NCI-H2107 (cell line): ENCODE measurements at places on chromosomes 11 and 22.

GRCh38 chr22:48873191-48873520 is 954.5 kb downstream of the BRD1 start:
- DNase-seq = no peak

- no peak for DNase-seq
Observed at GRCh38 chr22:42427167-42427566, 5.0 kb downstream of the NFAM1 start.

DNA sequence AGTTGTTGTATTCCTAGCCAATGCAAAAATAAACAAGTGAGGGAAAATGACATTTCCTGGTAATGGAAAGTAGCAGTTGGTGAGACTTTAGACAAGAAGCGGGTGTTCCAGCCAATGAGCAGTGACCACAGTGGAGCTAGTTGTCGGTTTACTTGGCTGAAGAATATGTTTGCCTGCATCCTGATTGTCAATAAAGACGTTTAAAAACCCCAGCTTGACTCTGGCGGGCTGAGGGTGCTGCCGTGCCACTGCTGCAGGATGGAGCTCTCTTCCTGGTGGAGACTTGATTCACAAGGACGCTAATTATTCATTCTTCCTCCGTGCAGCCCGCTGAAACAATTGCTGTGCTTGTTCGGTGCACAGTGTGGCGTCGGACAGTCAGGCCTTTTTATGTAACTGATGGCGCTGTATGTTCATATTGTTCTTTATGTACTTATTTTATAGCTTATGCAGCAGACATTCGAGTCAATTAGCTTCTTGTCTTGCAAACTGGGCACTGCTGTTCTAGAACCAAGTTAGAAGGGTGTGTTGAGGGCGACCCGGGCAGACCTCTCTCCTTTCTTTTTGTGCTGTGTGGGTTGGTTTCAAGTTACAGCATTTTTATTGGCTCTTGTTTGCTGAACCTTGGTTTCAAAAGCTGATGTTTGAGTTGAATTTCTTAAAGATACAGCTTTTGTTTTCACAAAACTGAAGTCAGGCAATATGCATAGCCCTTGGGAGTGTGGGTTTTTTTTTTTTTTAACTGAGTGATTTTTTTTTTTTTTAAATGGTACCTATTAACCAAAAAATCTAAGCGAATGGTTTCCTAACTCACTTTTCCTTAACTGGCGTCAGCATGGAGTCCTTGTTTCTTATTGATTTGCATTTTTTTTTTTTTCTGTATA is 153.9 kb downstream of the TEAD1 start:
- peak; percentile 51 for DNase-seq

GRCh38 chr11:45852018-45852711 is 4.9 kb downstream of the CRY2 start:
- no peak for DNase-seq

GRCh38 chr22:32829451-32829851 is 27.9 kb downstream of the TIMP3 start:
- DNase-seq = no peak

DNA sequence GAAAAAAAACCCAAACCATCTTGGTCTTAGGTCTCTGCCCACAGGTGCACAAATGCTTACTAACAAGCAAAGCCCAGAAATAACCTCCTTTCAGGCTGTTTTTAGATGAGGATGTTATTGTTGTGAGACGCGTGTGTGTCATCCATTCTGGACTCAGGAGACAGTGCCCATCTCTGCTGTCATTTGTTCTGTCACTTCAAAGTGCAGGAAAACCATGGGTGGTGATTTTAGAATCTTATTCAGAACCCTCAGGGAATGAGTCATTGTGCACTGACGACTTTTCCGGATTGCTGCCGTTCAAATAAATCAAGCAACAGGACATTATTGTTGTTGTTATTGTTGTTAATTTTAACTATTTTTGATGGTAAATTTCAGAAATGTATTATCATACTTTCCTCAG is 110.3 kb downstream of the LRRC32 start:
- no peak for DNase-seq

- no peak for DNase-seq
Observed at GRCh38 chr11:119865661-119866156, 136.7 kb upstream of the NECTIN1 start.

DNA sequence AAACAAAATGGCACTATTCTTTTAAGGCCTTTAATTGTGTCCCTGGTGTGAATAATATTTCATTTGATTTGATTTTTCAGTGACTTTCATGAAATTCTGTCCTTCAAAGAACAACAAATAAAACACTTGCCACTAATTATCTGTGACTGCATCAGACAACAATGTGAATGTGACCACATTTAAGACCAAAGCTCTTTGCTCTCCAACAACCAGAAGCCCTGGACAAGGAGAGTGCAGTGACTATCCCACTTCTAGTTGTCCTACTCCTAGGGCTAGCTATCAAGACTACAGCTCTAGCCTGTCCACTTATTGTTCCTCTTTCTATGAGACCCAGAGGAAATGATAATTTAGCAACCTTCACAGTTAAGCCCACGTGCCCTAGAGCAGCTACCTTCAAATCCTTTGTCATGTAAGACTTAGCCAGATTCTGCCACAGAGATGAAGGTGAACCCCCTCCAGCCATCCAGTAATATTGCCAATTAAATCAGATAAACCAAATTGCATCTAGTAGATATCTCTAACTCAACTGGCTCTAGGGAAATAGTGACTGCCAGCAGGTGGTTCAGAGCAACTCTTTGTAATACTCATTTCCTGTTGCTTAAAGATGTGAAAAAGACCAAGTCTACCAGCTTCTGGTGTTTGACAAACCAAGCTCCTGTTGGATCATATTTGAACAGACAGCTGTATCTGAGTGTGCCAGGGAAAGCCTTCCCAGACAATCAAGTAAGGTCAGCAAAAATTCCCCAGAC is 142.6 kb upstream of the BLID start:
- DNase-seq = no peak

GRCh38 chr11:16809886-16810668 is 71.6 kb downstream of the C11orf58 start:
- DNase-seq = no peak

- DNase-seq = no peak
Observed at GRCh38 chr11:59783632-59784090, 26.9 kb downstream of the MRPL16 start.

DNA sequence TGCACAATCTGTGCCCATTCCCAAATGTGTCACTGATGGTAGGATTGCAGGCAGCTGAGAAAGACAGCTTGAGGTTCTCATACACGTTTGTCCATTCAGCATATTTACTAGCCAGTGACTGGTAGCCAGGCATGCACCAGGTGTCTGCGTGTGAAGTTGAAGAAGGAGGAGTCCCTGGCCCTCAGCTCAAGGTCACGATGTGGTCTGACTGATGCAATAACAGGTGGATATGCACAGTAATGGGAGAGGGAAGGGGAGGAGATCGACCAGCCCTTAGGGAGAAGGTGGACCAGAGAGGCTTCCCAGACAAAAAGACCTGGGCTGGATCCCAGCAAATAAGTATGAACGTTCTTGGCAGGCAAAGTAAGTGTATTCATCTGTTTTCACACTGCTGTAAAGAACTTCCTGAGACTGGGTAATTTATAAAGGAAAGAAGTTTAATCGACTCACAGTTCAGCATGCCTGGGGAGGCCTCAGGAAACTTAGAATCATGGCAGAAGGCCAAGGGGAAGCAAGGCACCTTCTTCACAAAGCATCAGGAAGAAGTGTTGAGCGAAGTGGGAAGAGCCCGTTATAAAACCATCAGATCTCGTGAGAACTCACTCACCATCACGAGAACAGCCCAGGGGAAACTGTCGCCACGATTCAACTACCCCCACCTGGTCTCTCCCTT is 96.0 kb downstream of the MN1 start:
- no peak for DNase-seq

- no peak for DNase-seq
Observed at GRCh38 chr11:88631497-88631896, 294.0 kb upstream of the CTSC start.

GRCh38 chr11:35272391-35272902 is 133.5 kb downstream of the CD44 start:
- no peak for DNase-seq

DNA sequence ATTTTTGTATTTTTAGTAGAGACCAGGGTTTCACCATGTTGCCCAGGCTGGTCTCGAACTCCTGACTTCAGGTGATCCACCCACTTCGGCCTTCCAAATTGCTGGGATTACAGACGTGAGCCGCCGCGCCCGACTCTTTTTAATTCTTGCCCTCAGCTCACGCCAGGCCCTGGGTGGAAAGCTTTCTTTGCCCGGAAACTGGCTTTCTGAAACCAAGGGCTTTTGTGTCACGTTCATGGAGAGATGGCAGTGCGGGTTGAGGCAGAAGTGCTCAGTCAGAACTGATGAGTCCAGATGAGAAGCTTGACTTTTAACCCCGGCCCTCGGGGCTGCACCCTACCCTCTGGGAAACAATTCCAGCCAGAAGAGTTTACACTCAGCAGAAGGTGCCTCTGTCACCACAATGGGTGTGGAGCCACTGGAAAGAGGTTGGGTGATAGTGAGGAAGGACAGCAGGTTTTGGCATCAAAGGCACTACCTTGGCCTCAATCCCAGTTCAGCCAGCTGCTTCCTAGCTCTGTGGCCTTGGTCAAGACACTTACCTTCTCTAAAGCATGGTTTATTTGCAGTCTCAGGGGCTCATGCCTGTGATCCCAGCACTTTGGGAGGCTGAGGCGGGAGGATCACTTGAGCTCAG is 890 bp upstream of the ARFGAP3 start:
- no peak for DNase-seq

DNA sequence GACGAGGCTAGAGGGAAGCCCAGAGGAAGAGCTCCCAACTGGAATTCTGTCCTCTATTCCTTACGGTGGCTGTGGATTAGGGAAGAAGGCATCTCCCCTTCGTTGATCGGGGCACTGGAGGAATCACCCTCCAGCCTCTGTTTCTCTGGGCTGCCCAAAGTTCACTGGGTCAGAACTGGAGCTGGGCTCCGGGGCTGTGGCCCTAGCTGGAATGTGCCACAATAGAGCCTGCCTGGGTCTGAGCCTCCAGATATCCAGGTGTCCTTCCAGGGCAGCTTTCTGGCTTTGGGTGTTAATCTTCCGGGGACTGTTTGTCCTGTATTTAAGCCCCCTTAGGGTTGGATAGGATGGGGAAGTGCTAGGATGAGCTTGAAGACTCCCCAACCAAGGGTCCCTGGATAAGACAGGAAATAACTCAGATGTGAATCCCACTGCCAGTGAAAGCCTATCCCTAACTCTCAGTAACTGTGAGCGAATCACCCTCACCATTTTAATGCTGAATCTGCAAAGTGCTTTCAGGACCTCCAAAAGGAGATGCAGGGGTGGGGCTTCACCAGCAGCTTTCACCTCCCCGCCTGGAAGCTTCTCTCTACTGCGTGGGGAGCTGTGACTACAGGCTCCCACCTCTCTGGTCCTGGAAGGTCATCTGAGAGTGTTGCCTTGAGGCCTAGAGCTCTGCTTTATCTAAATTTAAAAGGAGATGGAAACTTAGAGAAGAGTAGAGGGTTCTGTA is 9.5 kb downstream of the YPEL4 start:
- DNase-seq = no peak

GRCh38 chr11:110345743-110346142 is 49.3 kb upstream of the RDX start:
- DNase-seq = no peak

GRCh38 chr22:46162771-46163556 is 12.6 kb downstream of the PPARA start:
- DNase-seq = no peak

DNA sequence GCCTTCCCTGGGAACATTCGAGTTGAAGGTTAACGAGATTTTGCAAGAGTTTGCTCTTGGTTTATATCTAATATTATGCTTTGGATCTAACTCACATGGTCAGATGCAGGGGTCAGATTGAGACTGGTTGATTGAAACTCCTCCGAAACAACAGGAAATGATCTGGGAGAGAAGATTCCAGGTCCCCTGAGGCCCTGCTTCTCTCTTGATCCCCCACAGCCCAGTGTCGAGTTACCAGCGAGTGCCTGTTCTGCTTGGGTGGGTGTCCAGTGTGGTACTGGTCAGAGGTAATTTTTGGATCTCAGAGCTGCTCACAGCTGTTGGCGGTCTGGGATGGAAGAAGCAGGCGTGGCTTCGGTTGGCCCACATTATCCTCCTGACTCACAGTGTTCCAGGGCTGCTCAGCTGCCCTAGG is 9.2 kb downstream of the FBLN1 start:
- DNase-seq = no peak

GRCh38 chr11:57379732-57380131 is 1.2 kb downstream of the PRG3 start:
- no peak for DNase-seq

DNA sequence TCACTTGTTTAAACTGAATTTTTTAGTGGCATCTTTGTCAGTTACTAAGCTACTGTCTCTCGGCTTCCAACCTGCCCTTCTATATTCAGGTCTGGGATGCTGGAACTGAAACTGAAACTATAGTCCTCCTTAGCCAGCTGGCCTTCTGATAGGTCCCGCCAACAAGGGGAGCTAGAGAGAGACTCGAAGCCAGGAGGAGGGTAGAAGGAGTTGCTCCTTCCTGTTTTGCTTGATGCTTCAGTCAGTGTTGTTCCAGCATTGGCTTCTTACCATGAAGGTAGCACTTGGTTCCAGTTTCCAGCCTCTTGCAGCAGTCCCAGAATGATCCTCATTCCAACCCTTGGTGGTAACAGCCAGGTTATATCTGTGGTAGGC is 32.9 kb upstream of the HORMAD2 start:
- no peak for DNase-seq

DNA sequence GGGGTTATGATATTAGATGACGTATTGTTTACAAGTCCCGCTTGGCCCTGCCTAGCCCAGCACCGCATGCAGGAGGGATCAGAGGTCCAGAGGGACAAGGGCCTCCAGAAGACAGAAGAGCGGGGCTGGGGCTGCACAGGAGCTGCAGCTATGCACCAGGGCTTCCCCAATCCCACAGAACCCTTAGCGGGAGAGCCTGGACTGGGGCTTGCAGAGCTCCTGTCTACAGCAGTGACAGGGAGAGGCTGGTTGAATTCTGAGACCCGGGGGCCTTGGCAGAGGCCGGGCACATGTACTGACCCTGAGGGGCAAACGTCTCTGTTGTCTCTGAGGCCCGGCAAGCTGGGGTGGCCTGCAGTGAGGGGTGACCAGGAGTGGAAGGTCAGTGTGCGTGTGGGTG is 6.9 kb downstream of the KIAA0930 start:
- no peak for DNase-seq

- DNase-seq = no peak
Observed at GRCh38 chr11:103465555-103466140, 356.4 kb downstream of the DYNC2H1 start.

GRCh38 chr11:71581826-71582225 is 849 bp downstream of the KRTAP5-11 start:
- DNase-seq = no peak

- no peak for DNase-seq
Observed at GRCh38 chr11:122995526-122995925, 13.9 kb upstream of the BSX start.

- DNase-seq = no peak
Observed at GRCh38 chr11:28924004-28924403, 815.8 kb downstream of the METTL15 start.
